T-helper 1 cell (primary cell): ENCODE measurements at places on chromosomes 3 and 15.

GRCh38 chr3:100957261-100957986 is 35.8 kb downstream of the ABI3BP start:
- DNase-seq, result no peak

DNA sequence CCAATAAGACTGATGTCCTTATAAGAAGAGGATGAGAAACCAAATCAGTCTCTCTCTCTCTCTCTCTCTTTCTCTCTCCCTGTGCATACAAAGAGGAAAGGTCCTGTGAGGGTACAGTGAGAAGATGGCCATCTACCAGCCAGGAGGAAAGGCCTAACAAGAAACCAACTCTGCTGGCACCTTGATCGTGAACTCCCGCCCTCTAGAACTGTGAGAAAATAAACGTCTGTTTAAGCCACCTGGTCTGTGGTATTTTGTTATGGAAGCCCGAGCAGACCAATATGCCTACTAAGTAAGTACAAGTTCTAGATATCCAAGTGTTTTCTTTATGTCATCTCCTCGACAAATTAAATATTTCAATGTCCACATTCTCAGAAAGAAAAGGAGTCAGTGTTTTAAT is 44.9 kb upstream of the TMC3 start:
- DNase-seq, result no peak

DNA sequence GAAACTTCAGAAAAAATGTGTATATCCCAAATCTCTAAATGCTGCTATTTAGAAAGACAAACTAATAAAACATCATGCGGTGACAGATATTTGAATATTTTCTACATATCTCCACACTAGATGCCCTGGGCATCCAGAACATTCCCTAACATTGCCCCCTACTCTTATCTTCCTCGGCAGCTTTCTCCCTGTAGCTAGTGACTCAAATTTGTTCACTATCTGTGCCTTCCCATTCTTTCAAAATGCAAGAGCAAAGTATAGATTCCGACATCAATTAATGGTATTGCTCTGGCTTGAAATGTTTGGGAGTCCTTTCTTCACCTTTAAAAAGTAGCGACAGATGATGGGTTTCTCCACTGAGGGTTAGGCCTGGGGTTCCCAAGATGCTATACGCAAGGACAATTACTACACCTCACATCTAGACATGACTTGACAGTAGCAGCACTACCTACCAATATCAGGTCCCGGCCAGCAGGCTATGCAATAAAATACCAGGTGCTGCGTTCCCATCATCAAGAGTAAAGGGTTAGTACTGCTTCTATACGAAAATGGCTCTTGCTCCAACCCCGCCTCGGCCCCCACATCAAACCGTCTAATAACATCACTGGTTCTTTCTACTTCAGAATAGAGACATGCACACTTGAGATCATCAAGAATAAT is 631 bp downstream of the UBR1 start:
- DNase-seq, result peak; percentile 44

- no peak for DNase-seq
Measured at GRCh38 chr15:85540085-85540797, 159.8 kb downstream of the AKAP13 start.

DNA sequence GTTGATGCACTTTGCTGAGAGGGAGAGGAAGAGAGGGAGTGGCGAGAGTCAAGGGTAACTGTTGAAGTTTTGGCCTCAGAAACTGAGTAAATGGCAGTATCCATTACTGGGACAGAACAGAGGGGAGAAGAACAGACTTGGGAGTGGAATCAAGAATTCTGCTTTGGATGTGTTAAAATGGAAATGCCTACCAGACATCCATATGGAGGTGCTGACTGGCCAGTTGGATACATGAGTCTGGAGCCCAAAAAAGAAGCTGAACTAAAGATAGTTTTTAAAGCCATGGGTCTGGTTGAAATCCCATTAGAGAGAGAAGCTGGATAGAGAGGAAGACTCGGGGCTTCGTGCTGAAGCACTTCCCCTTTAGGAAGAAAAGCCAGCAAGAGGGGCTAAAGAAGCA is 35.9 kb upstream of the NSMCE3 start:
- no peak for DNase-seq

GRCh38 chr15:80780416-80781221 is 1.4 kb downstream of the CEMIP start:
- DNase-seq, result no peak

- no peak for DNase-seq
Measured at GRCh38 chr3:183298701-183299153, 45.7 kb downstream of the B3GNT5 start.
